Progenitor cell of endocrine pancreas (in vitro differentiated cells): ENCODE measurements at places on chromosomes 3 and 15.
A peak's percentile ranks its signal among the peaks of the same experiment; 100 is the strongest.

DNA sequence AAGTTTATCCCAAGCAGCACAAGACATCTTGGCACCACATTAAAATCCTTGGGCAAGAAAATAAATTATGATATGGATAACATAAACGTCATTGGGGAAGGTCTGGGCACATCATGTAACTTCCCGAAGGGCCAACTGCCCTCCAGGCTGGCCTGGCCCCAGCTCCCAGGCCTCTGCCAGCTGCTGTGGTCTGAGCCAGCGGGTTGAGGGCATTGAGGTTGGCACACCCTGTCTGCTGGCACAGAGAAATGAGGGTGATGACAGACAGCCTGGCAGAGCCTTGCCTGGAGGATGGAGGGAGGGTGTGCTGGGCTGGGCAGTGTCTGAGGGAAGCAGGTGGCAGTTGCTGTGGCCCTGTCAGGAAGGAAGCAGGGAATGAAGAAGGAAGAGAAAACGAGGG, 3.3 kb upstream of the RBSN start:
- no peak for DNase-seq

DNA sequence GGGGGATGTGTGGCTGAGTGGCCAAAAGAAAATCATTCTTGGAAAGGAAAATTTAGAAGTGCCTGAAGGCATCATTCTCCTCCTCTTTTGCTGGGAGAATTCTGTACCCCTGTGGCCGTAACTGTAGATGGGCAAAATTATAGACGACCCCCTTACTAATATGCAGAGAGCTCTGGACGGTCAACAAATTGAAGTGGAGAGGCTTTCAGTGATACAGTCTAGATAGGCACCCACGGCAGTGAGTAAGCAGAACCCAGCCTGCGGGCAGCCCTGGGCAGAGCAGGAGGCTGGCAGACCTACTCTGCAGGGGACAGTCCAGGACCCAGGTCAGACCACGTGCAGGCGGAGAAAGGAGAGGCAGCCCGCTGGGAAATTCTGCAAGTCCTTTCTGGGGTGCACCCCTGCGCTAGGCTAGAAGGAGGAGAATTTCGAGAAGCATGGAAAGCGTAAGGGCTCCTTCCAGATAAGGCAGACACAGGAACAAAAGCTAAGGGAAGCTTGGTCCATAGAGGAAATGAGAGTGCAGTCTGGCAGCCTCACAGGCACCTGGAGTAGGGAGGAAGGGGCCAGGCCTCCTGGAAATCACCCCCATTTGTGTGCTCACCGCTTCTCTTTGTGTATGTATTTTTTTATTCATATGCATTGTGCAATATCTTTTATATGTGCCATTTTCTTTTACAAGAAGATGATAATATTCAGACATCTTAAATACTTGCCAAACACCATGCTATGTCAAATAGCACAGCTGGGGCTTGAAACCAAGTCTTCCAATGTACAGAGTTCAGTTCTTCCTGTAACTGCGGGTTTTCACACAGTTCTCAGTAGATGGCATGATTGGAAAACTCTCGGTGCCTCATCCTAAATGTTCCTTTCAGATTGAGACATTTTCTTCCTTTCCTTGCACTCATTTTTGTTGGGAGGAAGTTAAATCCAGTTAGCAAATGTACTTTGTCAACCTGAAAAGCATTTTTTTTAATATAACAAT, 40.2 kb downstream of the LRRK1 start:
- DNase-seq = no peak

DNA sequence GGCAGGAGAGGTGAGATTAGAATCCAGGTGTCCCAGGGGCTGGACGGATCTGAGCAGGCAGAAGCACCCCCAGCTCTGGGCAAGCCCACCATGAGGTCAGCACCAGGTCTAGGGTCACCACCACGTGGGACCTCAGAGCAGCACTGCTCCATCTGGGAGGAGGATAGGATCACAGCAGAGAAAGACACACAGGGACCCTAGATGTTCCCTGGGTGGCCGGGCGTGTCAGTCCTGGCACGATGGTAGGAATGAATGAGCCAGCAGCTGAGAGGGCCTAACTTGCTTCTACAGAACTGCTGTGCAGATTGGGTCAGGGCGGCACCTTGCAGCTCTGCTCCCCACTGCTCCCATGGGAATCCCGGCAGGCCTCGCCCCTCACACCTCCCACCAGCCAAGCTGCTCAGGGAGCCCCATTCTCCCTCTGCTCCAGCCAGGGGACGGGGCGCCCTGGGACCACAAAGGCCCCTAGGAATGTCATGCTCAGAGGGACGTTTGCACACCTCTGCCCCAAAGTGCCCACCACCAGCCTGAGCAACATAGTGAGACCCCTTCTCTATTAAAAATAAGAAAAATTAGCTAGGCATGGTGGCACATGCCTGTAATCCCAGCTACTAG, 66.3 kb downstream of the ZNF445 start:
- no peak for DNase-seq

- no peak for DNase-seq
These were observed 27.4 kb downstream of the PRTG start for GRCh38 chr15:55715355-55716076.

DNA sequence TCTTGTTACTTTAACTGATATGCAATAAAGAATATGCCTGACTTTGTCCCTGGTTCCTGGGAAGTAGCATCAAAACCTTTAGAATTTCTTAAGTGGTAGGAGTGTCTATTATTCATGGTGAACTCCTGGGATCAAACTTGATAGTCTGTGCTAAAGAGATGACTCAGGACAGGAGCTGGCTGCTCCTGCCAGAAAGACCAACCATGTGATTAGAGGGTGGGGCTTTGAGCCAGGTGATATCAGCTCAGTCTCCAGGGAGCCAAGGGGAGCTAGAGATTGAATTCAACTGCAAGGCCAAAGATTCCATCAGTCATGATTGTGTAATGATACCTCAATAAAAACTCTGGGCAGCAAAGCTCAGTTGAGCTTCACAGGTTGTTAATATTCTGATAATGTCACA, 20.6 kb upstream of the TMC3 start:
- no peak for DNase-seq

- no peak for DNase-seq
These were observed 40.9 kb upstream of the ADAMTSL3 start for GRCh38 chr15:83612898-83613635.

DNA sequence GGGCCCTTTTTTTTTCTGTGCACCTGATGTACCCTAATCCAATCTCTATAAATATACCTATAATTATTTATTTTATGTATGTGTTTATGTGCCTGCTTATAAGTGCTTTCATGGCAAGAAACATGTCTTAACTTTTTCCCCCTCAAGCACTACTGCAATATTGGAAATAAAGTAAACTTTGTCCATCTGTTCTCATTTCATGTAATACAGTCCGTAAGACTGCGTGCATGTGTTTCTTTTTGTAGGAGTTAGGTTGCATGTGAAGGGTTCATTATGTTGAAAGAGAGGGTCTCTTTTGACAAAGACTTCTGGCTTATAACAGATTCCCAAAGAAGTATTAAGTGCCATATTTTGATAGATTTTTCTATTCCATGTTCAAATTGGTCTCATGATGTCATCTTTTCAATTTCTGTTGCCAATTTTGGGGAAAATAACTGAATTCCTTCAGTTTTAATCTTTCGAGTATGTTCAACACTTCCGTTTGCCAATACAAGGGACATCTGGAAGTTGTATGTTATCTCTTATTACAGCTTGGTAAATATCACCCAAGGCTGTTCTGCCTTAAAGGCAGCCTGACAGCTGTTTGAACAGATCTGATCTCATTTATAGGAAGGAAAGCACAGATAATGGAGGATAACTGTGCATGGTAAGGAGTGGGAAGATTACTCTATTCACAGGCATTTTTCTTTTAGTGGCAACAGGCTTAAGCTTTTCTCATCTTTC, 273.1 kb upstream of the SGO1 start:
- DNase-seq = no peak

- DNase-seq = no peak
These were observed 56.9 kb upstream of the SLCO2A1 start for GRCh38 chr3:134086616-134087015.

- no peak for DNase-seq
These were observed 242.4 kb downstream of the KCNMB2 start for GRCh38 chr3:178778589-178778988.

DNA sequence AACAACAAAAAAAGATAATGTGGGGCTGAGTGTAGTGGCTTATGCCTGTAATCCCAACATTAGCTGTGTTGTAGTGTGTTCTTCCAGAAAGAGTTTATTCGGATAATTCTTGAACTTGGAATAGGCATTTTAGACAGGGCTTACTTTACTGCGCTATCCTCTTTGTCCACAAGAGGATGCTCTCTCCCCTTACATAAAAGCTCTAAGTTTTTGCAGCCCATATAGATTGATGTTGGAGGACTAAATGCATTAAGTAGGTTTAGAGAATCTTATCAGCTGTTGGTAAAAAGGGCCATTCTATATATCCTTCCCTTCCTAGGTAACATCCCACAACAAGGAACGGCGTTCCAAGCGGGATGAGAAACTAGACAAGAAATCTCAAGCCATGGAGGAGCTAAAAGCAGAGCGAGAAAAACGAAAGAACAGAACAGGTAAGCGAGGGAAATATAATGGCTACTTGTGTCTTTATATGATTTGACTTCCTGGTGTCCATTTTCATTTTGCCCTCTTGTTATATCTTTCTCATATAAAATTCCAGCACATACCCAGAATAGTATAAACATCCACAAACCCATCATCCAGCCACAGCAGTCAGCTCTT, 27.8 kb upstream of the ITPKA start:
- no peak for DNase-seq

GRCh38 chr15:59296181-59296617, 76.5 kb downstream of the MYO1E start:
- DNase-seq = no peak

GRCh38 chr3:11185564-11186317, 31.4 kb downstream of the HRH1 start:
- DNase-seq = no peak

- no peak for DNase-seq
These were observed 922.4 kb downstream of the DIPK2A start for GRCh38 chr3:144893980-144894379.

- no peak for DNase-seq
These were observed 1.1 kb downstream of the EAF1 start for GRCh38 chr3:15428539-15428938.

GRCh38 chr15:70762469-70763119, 764 bp downstream of the UACA start:
- peak; percentile 40 for DNase-seq

DNA sequence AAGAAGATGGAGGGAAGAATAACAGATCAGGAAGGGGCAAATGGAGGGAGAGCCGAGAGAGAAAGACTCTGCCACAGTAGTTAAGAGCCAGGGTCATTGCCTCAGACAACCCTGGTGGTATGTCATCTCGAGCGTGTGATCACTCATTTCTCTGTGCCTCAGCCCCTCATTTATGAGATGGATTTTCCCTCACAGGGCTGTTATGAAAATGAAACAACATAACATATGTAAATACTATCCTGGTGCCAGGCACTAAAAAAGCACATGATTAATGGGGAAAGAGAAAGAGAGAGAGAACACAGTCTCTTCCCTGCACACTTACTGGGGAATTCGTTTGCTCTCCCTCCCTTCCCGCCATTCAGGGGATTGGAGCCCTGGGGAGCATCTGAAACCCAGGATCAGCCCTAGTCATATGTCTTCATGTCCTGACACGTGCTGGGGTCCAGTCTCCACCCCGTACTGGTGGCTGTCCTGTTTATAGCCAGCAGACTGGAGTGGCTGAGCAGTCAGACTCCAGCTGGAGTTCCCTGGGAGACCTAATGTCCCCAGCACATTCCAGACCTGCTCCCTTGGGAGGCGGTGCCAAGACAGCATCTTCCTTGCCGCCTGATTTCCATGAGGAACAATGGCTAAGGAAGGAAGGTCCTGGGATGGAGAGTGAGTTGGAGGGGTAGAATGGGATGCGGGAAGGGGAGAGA, 14.7 kb upstream of the AMOTL2 start:
- no peak for DNase-seq

GRCh38 chr15:74664028-74664616, 31.7 kb downstream of the EDC3 start:
- no peak for DNase-seq

- DNase-seq = no peak
These were observed 111.1 kb downstream of the MAGI1 start for GRCh38 chr3:65927576-65927975.

- DNase-seq = no peak
These were observed 21.8 kb downstream of the MGLL start for GRCh38 chr3:127800508-127800907.

- no peak for DNase-seq
These were observed 182.4 kb downstream of the ADAMTS9 start for GRCh38 chr3:64505419-64505818.

DNA sequence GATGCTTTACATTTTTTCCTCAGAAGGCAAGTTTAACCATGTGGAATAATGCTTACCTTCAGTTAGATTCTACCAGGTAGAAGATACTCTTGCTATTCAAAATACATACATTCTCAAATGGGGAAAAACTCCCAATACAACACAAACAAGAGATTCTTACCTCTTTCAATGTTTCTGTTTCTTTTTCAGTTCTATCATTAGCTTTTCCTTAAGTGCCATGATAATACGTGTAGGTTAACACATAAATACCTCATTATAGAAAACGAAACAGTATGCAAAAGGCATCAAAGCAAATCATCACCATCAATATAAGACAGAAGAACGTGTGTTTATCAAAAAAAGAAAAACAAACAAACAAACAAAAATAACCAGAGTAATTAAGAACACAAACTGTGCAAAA, 300.7 kb upstream of the ROBO1 start:
- DNase-seq = no peak

DNA sequence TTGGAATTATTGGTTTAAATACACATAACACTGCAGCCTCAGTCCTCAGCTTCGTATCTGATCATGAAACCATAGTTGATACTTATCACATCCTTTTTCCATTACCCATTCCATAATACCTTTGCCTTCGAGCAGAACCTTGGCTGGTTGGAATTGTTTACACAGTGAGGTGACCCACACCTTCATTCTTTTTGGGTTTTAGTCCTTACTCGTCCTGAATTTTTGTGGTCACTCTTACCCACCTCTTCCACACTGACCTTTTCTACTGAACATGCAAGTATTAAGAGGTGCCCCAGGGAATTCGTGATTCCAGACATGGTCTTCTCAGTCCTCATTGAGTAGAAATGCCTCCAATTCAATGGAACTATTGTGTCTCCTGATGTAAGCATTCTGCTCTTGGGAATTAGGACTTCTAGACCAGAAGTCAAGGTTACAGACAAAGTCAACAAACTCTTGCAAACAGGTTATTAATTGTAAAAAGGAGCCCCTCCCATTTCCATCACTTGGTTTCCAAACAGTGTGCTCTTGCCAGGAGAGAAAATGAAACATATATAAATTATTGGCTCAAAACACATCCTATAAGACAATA, 37.7 kb downstream of the SCN11A start:
- DNase-seq = no peak

- DNase-seq = no peak
These were observed 45.3 kb downstream of the ILDR1 start for GRCh38 chr3:121976727-121977126.

DNA sequence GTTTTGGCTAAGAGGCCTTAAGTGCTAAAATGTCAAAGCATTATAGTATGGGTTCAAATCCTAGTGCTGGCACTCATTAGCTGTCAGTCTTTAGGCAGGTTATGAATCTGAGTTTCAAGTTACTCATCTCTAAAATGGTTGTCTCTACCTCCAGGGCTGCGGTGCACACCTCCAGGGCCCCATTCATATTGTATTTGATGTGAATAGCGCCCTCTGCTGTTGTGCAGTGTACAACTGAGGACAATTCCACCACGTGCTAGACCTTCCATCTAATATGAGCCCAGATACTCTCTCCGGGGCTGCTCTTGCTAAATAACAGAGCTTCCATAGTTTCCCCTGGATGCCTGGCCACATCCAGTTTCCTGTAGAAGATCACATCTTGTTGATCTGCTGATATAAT, 54.3 kb downstream of the OXNAD1 start:
- no peak for DNase-seq

- no peak for DNase-seq
These were observed 269.2 kb downstream of the SQOR start for GRCh38 chr15:45904019-45904418.

GRCh38 chr15:38563723-38564519, 693 bp downstream of the RASGRP1 start:
- DNase-seq = peak; percentile 75
